ENCODE measurements at places on chromosomes 6 and 20. TPM values are rescaled to one million over a fixed set of nuclear protein-coding genes. Genes with fewer than 3 reads are reported as not detected.
A peak's percentile ranks its signal among the peaks of the same experiment; 100 is the strongest.

- no peak for DNase-seq
- H3K36me3 ChIP-seq: no peaks in the 10 kb centered on the region
- peaks cover 7% of the 10 kb centered on the region for H3K27me3 ChIP-seq
- no peak overlapping the region for H3K4me3 ChIP-seq
- no peak overlapping the region for H3K27ac ChIP-seq
- H3K4me1 ChIP-seq: no peaks in the 10 kb centered on the region
These were observed 247.9 kb downstream of the SLC24A3 start for GRCh38 chr20:19460386-19460785.

DNA sequence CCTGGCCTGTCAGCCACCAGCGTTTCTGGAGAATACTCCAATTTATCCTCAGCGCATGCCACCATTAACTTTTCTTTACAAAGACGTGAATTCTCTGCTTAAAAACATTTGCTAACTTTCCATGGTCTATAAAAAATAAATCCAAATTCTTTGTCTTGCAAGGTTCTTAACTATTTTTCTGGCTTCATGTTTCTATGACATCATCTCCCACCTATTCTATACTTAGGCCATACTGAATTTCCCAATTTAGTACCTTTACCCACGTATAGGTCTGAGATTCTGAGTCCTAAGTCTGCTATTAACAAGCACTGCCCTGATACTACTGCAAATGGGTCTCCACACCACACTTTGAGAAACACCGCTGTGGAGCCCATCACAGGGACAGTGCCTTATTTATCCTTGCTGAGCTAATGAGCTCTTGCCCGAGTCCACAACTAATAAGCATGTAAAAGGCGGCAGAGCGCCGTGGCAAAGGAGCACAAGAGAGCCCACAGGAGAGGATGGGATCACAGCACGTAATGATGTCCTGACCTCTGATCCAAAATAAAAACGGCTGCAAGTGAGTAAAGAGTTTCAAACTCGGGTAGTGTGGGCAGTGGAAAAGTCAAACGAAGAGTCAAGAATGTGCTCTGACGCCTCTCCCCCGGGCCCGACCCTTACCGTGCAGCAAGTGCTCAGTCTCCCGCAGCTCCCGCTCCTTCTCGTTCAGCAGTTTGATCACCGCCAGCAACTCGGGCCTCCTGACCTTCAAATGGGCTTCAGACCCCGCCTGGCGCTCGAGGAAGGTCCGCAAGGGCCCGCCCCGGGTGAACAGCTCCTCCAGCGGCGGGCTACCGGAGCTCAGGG is 519 bp downstream of the MTRF1L start:
- H3K36me3 ChIP-seq: peaks cover 7% of the 10 kb centered on the region
- peaks cover 35% of the 10 kb centered on the region for H3K4me1 ChIP-seq
- peak overlapping the region; percentile 93 for H3K27ac ChIP-seq
- no peaks in the 10 kb centered on the region for H3K27me3 ChIP-seq
- peak; percentile 10 for DNase-seq

C6orf136 gene
- total RNA-seq: 15.4 TPM

DNA sequence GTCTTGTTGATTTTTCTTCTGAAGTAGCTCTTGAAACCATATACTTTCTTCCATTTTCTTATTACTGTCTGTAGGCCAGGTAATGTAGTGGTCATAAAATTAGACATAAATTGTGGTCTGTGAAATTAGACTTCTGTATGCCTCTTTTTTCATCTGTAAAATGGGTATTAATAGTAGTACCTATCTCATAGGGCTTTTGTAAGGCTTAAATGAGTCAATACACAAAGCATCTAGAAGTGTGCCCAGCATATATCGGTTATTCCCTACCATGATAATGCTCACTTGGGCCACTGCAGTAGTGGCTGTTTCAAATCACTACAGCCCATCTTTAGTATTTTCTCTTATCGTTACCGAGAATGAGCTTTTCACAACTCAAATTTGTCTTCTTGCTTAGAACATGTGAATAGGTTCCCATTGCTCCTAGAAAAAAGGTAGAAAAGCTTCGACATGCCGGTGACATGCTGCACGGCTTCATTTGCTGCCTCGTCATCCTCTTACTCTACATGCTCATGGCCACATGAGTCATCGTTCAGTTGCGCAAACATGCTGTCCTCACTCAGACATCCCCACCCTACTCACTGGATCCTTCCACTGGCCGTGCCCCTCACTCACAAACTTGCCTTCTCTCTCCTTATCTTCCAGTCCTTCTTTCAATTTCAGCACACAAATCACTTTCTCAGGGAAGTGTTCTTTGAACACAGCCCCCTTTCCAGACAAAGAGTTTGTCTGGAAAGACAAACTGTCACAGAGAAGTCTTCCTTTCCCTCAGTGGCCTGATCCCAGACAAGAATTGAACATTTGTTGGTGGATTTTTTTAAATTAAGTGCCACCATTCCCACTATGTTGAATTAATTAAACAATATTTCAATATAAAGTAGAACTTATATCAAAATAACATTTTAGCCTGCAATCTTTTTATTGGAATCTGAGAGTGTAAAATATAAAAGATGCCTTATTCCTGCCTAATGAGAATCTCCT is 32.2 kb upstream of the ERVFRD-1 start:
- peaks cover 19% of the 10 kb centered on the region for H3K4me1 ChIP-seq
- H3K36me3 ChIP-seq: peaks cover 6% of the 10 kb centered on the region
- H3K27me3 ChIP-seq: no peaks in the 10 kb centered on the region
- peak overlapping the region; percentile 79 for H3K27ac ChIP-seq

DNA sequence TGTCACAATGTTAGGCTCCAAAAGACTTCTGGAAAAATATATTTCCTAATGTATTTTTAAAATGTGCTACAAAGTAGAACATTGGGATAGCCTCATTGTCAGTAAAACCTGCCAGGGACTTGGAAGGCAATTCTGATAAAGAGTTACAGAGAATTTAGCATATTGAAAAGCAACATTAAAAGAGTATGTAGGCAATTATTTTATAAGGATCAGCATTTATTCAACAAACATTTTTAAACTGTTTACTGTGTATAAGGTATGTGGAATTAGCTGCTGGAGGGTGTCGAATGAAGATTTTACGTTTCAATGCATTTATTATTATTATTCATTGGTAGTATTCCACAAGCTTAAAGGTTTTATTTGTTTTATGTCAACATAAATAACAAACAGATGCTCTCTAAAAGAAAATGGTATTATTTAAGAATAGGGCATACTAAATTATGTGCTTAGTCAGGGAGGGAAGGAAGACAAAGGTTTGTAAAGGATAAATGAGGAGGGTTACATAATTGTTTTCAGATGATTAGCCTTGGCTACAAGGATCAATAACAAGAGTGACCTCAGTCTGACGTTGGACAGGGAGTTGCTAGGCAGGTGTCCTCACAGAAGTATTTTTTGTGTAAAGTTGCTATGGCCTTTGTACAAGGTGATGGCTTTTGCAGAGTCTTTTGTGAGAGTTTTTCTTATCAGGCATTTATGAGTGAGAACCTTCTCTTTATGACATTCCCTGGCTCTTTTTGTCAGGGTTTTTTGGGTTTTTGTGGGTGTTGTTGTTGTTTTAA is 313.4 kb upstream of the PLCB4 start:
- H3K36me3 ChIP-seq: no peaks in the 10 kb centered on the region
- peaks cover 27% of the 10 kb centered on the region for H3K4me1 ChIP-seq
- H3K27me3 ChIP-seq: no peaks in the 10 kb centered on the region

- no peak for DNase-seq
- H3K4me3 ChIP-seq: peak overlapping the region; percentile 69
- H3K36me3 ChIP-seq: no peaks in the 10 kb centered on the region
- peaks cover 32% of the 10 kb centered on the region for H3K4me1 ChIP-seq
- H3K27me3 ChIP-seq: peaks cover 8% of the 10 kb centered on the region
These were observed 1.7 kb downstream of the ZUP1 start for GRCh38 chr6:116666869-116667268.

DNA sequence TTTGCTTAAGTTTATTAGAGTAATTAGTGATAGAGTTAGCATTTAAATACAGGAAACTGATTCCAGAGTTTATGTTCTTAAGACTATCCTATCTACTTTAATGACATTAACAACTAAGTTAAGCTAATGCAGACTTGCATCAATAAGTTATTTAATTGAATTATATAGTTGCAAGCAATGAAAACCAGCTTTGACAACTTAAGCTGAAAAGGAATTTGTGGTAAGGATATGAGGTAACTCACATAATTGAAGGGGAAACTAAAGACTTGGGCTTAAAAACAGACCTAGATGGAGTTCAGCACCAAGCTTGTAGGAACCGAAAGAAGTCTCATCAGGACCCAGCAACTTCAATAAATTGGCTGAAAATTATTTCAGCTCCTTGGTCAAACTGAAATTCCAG is 222.3 kb downstream of the IBTK start:
- no peaks in the 10 kb centered on the region for H3K36me3 ChIP-seq
- no peak overlapping the region for H3K4me3 ChIP-seq
- no peaks in the 10 kb centered on the region for H3K4me1 ChIP-seq
- H3K27me3 ChIP-seq: no peaks in the 10 kb centered on the region
- no peak for DNase-seq
- no peak overlapping the region for H3K27ac ChIP-seq

DNA sequence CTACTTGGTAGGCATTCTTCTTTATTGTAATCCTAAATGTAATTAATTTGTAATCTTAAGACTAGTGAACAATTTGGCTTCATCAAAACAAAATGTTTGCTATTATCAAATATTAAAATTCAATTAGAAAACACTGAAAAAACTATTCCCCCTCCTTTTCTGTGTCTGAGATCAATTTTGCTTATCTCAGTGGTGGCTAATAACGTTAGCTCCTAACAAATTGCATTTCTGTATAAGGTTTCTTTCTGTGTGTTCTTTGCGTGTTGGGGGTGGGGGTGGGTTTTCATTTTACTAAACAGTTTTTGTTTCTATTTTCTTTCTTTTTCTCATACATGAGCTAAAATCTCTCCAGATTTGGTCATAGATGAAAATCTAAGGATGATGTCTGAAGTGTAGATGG is 54.0 kb upstream of the EYA4 start:
- no peak overlapping the region for H3K4me3 ChIP-seq
- no peaks in the 10 kb centered on the region for H3K27me3 ChIP-seq
- H3K27ac ChIP-seq: no peak overlapping the region
- peaks cover 21% of the 10 kb centered on the region for H3K4me1 ChIP-seq
